Globus pallidus (tissue), 1 donor: ENCODE measurements at places on chromosomes 16 and 17.
A peak's percentile ranks its signal among the peaks of the same experiment; 100 is the strongest.

GRCh38 chr16:10180771-10181163, 1.5 kb downstream of the GRIN2A start:
- DNase-seq = peak; percentile 34

- DNase-seq = no peak
Observed at GRCh38 chr17:40556884-40557414, 8.3 kb downstream of the CCR7 start.

GRCh38 chr17:69141431-69142174, at the start of gene ABCA6:
Gene ABCA6 (minus strand): TSS chr17:69141895. CDS start chr17:69140703, 1,192 bp downstream.
- DNase-seq = peak; percentile 69

GRCh38 chr16:76118344-76118743, 158.9 kb upstream of the CNTNAP4 start:
- DNase-seq = no peak

DNA sequence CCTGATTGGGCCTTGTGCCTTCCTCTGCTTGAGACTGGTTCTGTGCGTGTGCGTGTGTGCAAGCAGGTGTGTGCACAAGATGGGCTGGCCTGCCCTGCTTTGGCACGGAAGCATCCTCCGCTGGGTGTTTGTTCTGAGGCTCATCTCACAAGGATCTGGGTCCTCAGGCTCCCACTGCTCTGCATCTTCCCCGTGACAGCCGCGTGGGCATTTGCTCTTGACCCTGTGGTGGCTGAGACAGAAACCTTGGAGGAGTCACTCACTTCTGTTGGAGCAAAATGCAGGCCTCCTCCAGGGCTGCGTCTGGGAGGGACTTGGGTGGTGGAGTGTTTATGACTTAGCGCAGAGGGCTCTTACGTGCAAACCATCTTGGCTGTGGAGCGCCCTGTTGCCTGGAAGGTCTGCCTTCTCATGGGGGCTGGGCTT, 119.2 kb downstream of the RPTOR start:
- no peak for DNase-seq

DNA sequence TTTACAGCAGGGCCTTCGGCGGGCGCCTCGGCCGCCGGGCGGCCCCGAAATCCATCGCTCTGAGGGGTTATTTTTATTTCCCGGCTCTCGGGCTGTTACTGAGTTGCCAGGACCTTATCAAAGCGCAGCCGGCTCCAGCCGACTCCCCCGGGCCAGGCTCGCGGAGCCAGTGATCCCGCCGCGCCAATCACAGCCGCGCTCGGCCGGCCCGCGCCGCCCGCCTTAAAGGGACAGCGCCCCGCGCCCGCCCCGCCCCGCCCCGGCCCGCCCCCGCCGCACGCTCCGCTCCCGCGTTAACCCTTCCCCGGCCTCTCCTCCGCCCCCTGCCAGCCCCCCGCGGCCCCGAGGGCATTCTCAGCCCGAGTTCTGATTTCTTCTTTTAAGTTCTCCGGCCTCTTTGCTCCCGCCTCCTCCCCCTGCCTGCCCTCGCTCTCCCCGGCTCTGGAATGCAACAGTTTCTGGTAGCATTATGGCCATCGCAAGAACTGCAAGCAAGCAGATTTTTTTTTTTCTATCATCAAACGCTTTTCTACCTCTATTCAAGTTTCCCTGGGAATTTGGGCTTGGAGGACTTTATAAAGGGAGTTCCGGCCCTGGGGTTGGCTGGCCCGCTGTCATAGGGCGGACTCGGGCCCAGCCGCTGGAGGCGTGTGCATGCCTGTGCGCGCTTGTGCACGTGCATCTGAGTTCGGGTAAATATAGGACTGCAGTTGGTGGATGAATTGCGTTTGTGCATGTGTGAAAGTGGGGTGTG, at the start of gene AXIN2:
Gene AXIN2 (minus strand): TSS at position 197 of the 754 bp plus-strand sequence. CDS start 3,028 bp downstream, outside the sequence.
- DNase-seq = peak; percentile 82

GRCh38 chr17:65668211-65668610, 106.8 kb upstream of the AXIN2 start:
- no peak for DNase-seq

DNA sequence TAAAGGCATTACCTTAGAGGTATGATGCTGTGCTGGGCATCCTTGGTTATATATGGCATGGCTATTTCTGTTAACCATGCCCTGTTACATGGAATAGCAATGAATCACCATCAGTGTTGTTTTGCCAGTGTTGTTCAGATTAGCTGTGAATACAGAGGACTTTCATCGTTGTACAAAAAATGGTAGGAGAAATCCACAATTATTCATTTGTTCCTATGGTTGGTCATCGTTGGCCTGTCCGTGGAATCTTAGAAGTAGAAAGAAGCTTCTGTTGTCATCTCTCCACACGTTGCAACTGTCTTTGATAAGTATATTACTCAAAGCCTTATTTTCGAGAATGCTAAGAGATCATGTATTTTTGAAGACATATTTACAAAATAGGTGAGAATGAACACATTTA, 114.3 kb upstream of the CACNG5 start:
- no peak for DNase-seq
